ENCODE measurements at places on chromosomes 7 and 10.

GRCh38 chr10:21617267-21617666 lies 83.2 kb downstream of the MLLT10 start:
- DNase-seq, result no peak

GRCh38 chr10:124588736-124589490 lies 127.3 kb downstream of the LHPP start:
- DNase-seq, result no peak

DNA sequence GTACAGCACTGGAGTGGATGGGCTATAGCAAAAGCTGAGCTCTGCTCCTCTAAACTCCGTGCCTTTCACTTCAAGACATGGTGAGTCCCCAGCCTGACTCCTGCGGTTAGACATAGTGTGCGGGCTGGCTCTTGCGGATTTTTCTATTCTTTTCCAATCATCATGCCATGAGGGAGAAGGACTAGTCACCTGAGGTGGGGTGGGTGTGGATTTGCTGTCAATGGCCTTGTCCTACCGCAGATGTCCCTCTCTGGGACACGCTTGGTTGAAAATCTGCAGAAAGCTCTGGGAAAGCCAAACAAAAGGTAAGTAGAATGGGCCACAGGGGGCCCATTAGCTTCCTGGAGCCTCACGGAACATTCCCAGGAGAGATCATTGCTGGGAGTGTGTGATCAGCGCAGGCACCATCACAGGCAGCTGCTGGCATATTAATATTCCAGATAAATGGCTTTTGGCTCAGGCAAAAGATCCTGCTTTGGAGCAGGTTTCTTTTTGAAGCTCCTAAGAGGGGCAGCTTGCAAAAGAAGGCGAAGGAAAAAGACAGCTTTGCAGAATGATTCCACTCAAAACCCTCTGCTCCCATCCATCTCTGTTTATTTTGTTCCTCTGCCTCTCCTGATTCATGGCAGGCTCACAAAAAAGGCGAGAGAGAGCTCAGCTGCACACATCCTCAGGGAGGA lies 509.0 kb upstream of the ZMIZ1 start:
- peak; percentile 92 for DNase-seq

DNA sequence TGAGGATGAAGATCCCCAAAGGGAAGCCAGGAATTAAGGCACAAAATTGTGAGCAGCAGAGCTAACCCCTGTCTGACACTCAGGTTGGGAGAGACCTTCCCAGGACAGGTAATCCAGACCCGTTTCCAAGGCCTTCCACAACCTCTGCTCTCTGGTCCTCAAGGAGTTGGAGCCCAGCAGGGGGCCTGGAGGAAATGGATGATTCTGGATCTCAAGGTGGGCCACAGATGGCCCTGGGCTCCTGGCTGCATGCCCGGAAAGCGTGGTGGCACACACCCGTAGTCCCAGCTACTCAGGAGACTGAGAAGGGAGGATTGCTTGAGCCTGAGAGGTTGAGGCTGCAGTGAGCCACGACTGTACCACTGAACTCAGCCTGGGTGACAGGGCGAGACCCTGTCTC lies 42.3 kb downstream of the DPYSL4 start:
- no peak for DNase-seq

DNA sequence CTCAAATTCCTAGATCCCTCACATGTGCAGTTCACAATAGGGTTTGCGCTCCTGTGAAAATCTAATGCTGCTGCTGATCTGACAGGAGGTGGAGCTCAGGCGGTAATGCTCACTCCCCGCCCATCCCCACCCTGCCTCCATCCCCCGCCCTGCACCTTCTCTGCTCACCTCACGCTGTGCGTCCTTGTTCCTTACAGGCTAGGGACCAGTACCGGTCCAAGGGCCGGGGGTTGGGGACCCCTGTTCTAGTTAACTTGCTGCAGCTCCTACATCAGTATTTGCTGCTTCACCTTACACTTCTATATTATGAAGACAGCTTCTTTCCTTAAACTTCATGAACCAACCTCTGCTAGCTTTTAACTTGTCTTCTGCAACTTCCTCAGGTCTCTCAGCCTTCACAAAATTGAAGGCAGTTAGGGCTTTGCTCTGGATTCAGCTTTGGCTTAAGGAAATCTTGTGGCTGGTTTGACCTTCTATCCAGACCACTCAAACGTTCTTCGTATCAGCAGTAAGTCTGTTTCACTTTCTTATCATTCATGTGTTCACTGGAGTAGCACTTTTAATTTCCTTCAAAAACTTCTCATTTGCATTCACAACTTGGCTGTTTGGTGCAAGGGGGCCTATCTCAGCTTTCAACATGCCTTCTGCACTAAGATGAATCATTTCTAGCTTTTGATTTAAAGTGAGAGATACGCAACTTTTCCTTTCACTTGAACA lies 1.7 kb upstream of the TNKS2 start:
- DNase-seq, result peak; percentile 47

GRCh38 chr7:17845197-17845547 lies 95.1 kb downstream of the SNX13 start:
- no peak for DNase-seq

- no peak for DNase-seq
Observed at GRCh38 chr7:24702755-24703154, 54.5 kb downstream of the GSDME start.

- DNase-seq, result no peak
Observed at GRCh38 chr10:7972367-7972766, 82.1 kb upstream of the GATA3 start.

DNA sequence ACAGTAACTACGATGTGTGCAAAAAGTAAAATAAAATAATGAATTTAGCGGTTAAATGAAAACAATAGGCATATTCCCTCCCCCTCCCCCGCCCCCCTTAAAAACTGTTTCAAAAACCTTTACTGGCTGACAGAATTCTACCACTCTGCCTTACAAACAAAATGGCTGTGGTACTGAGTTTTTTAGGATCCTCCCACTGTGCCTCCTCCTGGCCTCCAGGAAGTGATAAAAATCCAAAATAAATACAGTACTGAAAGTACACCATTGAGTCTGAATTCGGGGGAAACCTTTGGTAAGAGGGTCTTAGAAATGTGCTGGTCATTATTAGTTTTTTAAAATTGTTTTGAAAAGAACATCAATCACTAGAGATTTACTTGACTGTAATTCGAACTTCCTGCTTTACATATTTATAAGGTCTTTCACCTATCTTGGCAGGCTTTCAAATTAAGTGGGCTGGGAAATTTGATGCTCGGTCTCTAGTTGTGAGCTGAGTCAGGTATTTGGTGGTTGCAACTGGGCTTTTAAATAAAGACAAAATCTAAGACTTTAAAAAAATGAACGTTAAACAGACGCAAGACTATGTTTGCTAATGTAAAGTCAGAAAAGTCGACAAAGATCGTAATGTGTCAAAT lies 32.5 kb upstream of the EPC1 start:
- peak; percentile 71 for DNase-seq

GRCh38 chr10:30996481-30997005 lies 35.1 kb downstream of the ZNF438 start:
- no peak for DNase-seq

- DNase-seq, result no peak
Observed at GRCh38 chr7:121579639-121580038, 183.5 kb upstream of the FAM3C start.

DNA sequence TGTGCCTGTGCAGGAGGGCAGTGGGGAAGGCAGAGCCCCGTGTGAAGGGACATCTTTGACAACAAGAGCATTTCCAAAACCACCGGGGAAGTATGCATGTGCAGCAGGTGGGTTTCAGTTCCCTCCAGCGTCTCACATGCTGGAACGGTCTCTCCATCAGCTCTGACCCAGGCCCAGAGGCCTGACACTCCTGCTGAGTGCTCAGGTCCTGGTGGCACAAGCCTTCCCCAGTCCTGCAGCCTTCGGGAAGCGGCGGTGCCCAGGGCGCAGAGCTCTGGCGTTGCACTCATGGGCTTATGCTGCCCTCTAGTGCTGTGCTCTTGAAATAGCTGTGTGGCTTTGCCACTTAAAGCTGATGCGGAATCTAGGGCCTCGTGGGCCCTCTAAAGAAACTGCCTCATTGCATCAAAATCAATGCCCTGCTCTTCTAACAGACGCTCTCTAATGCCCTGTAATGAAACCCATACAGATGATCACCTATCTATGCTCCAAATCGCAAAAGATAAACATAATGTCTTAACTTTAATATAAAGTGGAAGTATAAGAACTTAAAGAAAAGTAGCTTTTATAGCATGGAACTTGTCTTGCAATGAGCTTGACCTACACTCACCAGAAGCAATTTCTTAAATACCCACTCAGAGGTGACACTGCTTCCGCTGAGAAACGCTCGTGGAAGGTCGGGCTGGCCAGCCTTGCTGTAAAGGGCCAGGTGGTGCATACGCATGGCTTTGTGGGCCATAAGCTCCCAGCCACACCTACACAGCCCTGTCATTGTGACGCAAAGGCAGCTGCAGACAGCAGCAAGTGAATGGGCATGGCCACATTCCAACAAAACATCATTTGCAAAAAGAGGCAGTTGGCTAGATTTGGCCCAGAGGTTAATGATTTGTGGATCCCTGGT lies 38.6 kb downstream of the CLRN3 start:
- DNase-seq, result peak; percentile 1

DNA sequence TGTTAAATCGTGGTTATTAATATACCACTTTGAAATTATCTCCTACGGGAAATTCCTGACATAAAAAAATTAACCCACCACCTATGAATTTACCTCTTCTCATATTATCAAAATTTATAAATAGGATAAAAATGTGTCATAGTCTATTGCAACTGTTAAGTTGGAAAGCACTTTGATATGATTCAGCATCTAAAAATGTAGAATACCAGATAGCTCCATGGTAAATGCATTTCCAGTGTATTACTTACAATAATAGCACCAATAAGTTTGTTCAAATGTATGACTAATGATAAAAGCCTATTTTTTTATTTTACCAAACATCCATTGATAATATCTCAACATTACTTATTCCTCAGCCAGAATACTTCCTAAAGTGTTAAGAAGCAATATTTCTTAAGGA lies 13.6 kb upstream of the KCND2 start:
- DNase-seq, result no peak

DNA sequence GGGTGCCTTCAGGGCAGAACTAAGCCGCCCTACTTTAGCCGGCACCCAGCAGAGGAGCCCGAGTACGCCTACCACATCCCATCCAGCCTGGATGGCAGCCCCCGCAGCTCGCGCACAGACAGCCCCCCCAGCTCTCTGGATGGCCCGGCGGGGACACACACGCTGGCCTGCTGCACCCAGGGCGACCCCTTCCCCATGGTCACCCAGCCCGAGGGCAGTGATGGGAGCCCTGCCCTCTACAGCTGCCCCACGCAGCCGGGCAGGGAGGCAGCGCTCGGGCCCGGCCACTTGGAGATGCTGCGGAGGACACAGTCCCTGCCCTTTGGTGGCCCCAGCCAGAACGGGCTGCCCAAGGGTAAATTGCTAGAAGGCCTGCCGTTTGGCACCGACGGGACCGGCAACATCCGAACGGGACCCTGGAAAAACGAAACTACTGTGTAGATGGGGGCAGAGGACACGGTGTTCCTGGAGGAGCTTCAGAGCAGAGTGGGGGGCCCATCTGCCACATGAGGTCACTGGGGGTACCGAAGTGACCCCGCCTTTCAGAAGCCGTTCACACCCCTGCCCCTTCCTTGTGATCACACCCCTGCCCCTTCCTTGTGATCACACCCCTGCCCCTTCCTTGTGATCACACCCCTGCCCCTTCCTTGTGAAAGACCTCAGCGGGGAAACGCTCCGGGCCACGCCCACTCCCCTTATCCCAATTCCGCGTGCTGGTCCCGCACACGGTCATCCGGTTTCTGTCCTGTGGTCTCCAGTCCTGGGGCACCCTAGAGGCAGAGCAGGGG lies 30.8 kb upstream of the KNDC1 start:
- DNase-seq, result no peak

- DNase-seq, result no peak
Observed at GRCh38 chr10:131655101-131655849, 245.5 kb upstream of the PPP2R2D start.

GRCh38 chr7:70972693-70973092 lies 159.3 kb upstream of the GALNT17 start:
- DNase-seq, result no peak

DNA sequence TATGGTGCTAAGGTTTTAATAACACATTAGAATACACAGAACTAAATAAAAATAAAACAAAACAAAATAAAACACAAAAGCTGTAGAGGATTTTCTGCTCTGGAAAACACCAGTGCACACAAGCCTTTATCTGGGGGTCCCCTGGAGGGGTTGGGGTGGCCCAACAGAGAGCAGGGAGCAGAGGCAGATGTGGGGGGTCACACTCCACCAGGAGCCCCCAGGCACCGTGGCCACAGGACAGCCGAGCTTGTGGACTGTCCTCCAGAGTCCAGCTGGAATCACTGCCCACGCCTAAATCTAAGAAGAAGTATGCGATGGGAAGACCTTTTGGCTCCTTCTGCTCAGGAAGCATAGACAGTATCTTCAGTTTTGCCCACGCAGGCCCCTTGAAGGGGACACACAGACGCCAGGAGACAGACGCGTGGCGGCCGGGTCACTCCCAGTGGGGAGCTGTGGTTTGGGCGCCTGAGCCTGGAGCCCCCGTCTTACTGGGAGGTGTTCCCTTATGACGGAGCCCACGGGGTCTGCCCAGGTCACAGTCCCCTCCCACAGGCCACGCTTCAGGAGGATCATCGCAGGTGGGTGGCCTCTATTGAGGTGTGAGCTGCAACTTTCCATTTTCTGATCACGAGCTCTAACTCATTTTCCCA lies 595.0 kb downstream of the PTPRN2 start:
- no peak for DNase-seq

DNA sequence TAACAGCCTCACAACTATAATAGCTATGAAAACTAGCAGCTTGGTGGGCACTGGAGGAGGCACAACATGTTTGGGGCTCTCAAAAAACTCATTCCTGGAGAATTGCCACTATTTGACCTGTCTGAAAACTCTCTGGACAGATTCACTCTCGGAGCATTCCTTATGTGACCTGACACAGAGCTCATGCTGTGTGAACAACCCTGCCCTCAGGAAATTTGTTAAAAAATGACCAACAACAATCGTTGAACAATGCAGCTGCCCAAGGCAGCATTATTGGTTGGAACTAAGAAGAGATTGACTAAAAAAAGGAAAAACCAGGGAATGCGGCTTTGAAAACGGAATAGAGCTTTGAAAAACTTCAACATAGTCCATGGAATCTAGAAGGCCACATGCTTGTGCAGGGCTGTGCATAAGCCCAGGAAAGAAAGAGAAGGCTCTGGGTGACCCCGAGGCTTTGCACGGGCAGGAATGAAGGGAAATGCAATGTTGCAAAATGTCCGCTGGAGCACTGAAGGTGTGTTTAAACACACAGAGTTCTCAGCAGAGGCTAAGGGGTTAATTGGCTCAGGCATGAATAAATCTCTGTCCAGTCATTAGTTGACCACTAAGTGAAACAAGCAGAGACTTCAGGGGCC lies 52.8 kb downstream of the NAMPT start:
- no peak for DNase-seq

DNA sequence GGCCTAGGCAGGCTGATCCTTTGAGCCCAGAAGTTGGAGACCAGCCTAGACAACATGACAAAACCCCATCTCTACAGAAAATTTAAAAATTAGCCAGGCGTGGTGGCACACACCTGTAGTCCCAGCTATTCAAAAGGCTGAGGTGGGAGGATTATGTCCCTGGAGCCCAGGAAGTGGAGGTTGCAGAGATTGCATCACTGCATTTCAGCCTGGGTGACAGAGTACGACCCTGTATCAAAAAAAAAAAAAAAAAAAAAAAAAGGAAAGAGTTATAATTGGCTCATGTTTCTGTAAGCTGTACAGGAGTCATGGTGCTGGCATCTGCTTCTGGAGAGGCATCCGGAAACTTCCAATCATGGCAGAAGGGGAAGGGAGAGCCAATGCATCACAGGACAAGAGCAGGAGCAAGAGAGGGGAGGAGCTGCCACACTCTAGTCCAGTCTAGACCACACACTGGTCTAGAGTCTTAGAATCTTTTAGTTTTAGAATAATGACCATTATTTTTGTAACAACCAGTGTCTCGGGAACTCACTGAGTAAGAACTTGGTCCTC lies 16.8 kb downstream of the DOCK1 start:
- DNase-seq, result no peak

Measured in NCI-H2081 (cell line).